SJSA1 (cell line): ENCODE measurements at places on chromosomes 11 and 22.

- no peak overlapping the region for H3K27ac ChIP-seq
- H3K4me1 ChIP-seq: no peaks in the 10 kb centered on the region
- H3K27me3 ChIP-seq: no peaks in the 10 kb centered on the region
- no peak overlapping the region for H3K4me3 ChIP-seq
These were observed 522.6 kb downstream of the TMEM135 start for GRCh38 chr11:87560352-87560751.

DNA sequence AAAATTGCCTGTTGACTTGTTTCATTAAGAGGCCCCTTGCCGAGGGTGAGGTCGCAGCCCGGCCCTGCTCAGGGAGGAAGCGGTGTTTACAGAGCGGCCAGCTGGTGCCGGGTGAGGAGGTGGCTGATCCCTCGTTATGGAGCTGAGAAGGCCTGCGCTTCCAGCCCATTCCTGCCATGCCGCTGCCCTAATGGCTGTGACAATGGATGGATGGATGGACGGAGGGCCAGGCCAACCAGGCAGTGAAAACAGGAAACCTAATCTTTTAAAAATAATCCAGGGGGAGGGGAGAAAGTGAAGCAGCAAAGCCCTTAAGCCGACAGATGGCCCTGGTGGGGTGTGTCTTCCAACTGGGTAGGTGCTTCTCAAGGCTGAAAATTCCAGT lies 38.5 kb downstream of the BCR start:
- DNase-seq: peak; percentile 79
- no peak overlapping the region for H3K27ac ChIP-seq
- peaks cover 63% of the 10 kb centered on the region for H3K4me1 ChIP-seq
- H3K4me3 ChIP-seq: no peak overlapping the region

GRCh38 chr11:9386901-9387300 lies 2.4 kb downstream of the IPO7 start:
- peaks cover 5% of the 10 kb centered on the region; the same call in 1 of the 2 replicates for H3K4me1 ChIP-seq
- no peak overlapping the region for H3K4me3 ChIP-seq
- H3K27ac ChIP-seq: no peak overlapping the region

DNA sequence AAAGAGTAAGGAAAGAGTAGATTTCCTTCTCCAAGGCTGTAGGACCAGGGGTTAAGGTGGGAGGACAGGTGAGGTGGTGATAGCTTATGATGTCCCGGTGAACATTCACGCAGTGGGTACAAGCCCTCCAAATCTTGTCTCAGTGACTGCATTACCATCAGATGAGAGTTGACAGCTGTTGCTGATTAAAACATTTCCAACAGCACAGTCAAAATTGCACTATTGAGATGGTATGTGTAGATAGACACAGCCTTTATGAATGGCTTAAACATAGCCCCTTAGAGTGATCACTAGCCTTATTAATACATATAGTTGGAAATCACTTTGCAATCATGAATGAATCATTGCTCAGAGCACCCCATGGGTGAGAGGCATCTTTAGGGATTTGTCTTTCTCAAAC lies 7.3 kb downstream of the NELL1 start:
- DNase-seq: no peak
- no peaks in the 10 kb centered on the region for H3K4me1 ChIP-seq
- H3K4me3 ChIP-seq: no peak overlapping the region
- H3K27ac ChIP-seq: no peak overlapping the region
- no peaks in the 10 kb centered on the region for H3K36me3 ChIP-seq
- H3K27me3 ChIP-seq: peaks cover 6% of the 10 kb centered on the region; the same call in 1 of the 2 replicates

DNA sequence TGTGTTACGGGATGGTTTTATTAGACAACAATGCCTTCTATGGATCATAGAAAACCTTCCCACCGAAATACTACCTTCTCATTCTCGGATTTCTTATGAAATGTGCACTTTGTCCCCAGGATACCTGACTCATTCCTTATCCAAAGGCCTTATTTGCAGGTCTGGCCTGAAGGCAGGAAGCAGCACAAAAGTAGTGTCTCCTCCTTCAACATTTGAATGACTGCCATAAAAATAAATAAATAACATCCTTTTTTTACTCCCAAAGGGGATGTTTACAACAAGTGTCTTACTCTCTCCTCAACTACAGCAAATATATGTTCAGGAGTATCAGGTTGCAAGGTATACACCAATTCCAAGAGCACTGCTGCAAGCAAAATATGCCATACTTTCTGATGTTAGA lies 41.6 kb upstream of the PAK1 start:
- no peaks in the 10 kb centered on the region for H3K27me3 ChIP-seq
- H3K36me3 ChIP-seq: no peaks in the 10 kb centered on the region
- no peak for DNase-seq
- no peak overlapping the region for H3K4me3 ChIP-seq
- H3K27ac ChIP-seq: no peak overlapping the region

DNA sequence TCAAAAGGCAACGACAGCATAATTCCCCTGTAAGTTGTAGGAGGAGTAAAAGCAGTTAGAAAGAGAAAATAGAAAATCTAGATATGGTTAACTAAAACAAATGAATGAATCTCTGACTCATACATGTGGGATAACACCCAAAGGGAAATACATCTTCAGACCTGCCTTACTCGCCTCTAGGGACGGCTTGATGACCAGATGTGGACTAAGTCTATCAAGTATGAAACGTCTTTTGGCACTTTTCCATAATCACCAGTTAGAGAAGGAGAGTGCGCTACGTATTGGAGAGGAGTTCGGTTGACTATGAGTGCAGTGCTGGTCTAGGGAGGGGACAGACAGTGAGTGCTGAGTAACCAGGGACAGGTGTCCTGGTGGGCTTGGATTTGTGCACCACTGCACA lies 459.9 kb downstream of the OPCML start:
- H3K4me1 ChIP-seq: no peaks in the 10 kb centered on the region
- no peak overlapping the region for H3K4me3 ChIP-seq
- no peak for DNase-seq
- no peaks in the 10 kb centered on the region for H3K27me3 ChIP-seq

- no peaks in the 10 kb centered on the region for H3K4me1 ChIP-seq
- no peaks in the 10 kb centered on the region; the same call in 1 of the 2 replicates for H3K27me3 ChIP-seq
- H3K4me3 ChIP-seq: no peak overlapping the region
- H3K36me3 ChIP-seq: no peaks in the 10 kb centered on the region
- no peak overlapping the region for H3K27ac ChIP-seq
- DNase-seq: no peak
These were observed 512 bp upstream of the GRIA4 start for GRCh38 chr11:105609341-105609781.

DNA sequence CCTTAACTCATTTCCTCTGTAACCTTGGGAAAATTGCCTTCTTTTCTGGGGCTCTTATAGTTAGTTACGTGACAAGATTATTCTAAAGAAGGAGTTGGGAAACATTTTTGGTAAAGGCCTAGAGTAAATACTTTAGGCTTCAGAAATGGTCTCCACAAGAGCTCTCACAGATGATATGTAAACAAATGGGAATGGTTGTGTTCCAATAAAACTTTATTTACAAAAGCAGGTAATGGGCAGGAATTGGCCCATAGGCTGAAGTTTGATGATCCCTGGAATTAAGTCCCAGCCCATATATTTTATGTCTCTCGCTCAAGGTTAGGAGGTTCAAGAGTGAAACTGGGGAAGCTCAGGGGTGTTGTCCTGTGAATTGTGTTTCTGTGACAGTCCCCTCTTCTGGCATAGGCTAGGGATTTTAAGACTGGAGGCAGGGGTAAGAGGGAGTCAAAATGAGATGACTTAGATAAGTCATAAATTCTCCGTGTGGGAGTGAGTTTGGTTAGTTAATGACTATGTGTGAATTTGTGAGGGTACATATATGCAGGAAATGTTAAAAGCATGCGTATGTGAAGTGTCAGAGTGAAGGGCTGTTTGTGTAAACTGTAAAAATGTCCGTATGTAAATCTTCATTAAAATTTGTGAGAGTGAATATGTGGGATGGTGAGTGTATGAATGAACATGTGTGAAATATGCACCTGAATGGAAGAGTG lies 7.4 kb upstream of the OR52B4 start:
- H3K27me3 ChIP-seq: peaks cover 22% of the 10 kb centered on the region; the same call in 1 of the 2 replicates
- H3K4me1 ChIP-seq: no peaks in the 10 kb centered on the region
- H3K36me3 ChIP-seq: no peaks in the 10 kb centered on the region
- H3K27ac ChIP-seq: no peak overlapping the region

DNA sequence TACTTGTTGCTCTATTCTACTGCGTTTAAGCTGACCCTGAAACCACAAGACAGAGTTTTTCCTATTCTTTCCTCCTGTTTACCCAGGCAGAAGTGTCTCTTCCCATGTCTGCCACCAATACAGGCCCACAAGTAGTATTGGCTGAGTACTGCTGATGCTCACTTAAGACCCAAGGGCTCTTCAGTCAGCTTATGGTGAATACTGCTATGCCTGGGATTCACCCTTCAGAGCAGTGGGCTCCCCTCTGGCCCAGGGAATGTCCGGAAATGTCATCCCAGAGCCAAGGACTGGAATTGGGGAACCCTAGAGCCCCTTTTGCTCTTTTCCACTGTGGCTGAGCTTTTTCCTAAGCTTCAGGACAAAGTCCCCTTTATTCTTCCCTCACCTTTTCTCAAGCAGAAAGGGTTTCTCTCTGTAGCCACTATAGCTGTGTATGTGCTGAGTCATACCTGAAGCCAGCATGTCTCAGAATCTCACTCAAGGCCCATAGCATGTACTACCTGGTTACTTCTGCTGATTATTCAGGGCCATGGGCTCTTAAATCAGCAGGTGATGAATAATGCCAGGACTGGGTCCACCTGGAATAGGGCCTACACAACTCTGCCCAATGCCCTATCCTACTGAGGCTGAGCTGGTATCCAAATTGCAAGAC lies 745.8 kb upstream of the ANO5 start:
- DNase-seq: no peak
- H3K27ac ChIP-seq: no peak overlapping the region
- no peaks in the 10 kb centered on the region for H3K4me1 ChIP-seq

DNA sequence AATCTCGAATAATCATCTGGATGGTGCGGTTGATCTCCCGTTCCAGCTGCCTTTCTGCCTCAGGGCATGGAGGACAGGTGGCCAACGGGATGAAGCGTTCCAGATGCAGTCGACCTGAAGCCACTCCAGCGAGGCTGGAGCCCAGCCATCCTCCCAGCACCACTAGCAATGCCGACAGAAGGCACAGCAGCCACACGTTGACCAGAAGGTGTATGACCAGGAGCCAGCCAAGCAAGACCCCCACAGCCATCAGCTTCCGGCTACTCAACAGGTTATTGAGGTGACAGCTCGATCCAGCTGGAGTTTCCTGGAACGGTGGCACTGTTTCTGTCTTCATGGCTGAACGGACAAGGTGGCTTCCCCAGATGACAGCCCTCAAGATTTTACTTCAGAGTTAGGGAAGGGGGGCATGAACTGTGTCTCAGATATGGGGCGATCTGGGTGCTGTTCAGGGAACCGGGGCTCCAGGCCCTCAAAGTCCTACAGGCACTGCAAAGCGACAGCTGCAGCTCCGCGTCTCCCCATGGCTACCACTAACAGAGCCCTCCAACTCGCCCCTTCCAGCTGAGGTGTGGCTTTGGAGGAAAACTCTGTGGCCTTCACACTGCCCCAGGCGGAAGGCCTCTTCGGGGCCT lies 559 bp downstream of the SNX19 start:
- H3K27ac ChIP-seq: peak overlapping the region; percentile 73
- DNase-seq: no peak
- H3K4me1 ChIP-seq: no peaks in the 10 kb centered on the region
- H3K36me3 ChIP-seq: peaks cover 21% of the 10 kb centered on the region
- H3K4me3 ChIP-seq: peak overlapping the region; percentile 83
- H3K27me3 ChIP-seq: no peaks in the 10 kb centered on the region

- H3K27me3 ChIP-seq: no peaks in the 10 kb centered on the region
- no peak overlapping the region for H3K27ac ChIP-seq
- H3K4me3 ChIP-seq: no peak overlapping the region
- no peak for DNase-seq
These were observed 30.4 kb downstream of the PGM2L1 start for GRCh38 chr11:74367881-74368280.

GRCh38 chr11:94153320-94153719 lies 24.7 kb downstream of the PANX1 start:
- H3K27ac ChIP-seq: no peak overlapping the region
- no peak overlapping the region for H3K4me3 ChIP-seq
- H3K36me3 ChIP-seq: no peaks in the 10 kb centered on the region
- no peak for DNase-seq

DNA sequence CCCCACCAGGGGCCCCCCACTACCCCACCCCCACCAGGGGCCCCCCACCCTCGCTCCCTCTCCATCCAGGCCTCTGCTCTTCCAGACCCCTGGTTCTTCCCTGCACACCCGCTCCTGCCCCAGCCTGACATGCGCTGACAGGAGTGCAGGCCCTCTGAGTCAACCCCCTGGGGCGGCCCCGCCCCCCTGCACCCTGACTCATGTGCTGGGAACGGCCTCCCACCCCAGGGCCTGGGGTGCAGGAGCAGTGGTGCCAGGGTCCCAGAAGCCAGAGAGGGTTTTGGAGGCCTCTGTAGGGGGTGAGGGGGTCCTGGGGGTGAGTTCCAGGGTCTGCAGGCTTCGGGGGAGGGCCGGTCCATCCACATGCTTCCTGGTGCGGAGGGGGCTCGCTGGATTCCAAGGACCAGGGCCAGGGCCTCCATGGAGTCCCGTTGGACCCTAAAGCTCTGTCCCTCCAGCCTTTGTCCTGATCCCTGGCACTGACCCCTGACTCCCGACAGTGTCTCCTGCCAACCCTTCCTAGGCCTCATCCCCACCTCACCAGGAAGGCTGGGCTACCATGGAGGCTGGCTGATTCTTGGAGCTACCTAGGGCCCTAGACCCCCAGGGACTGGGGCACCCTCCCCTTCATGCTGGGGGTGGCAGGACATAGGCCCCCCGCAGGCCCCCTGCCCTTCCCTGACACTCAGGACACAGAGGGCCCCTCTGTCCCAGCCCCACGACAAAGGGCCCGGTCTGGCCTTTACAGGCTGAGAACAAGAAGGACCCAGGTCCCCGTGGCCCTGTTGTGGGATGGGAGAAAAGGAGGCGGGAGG lies 583 bp upstream of the PKP3 start:
- H3K27ac ChIP-seq: peak overlapping the region; percentile 26
- peaks cover 36% of the 10 kb centered on the region for H3K4me1 ChIP-seq

DNA sequence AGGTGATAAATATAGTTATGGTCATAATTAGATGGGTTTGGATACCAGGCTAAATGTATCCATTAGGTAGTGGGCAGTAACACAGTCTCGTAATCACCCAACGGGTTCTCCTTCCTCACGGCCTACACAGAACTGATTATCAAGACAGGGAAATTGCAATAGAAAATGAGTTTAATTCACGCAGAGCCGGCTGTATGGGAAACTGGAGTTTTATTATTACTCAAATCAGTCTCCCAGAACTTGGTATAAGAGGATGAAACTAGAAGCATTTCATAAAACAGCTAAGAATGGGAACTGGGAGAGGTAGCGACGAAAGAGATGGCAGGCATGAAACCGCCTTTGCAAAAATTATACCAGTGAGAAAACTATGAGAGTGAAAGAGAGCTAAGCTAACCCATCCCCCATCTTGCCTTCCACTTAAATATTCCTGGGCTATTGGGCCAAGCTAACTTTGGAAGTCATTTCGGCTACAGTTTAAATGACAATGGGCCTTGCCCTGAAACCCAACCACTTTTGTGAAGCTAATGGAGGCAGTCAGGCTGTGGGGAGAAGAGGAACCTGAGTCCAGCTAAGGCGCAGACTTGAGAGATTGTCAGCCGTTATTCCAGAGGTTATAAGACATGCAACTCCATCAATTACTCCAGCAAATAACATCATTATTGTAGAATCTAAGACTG lies 29.6 kb downstream of the CTSC start:
- no peak overlapping the region for H3K27ac ChIP-seq
- H3K4me3 ChIP-seq: no peak overlapping the region
- no peak for DNase-seq
- H3K4me1 ChIP-seq: peaks cover 5% of the 10 kb centered on the region
